Mucosa of gallbladder (tissue), 1 donor: ENCODE measurements at places on chromosomes 6 and 20. TPM values are rescaled to one million over a fixed set of nuclear protein-coding genes. Genes with fewer than 3 reads are reported as not detected.
A peak's percentile ranks its signal among the peaks of the same experiment; 100 is the strongest.

GRCh38 chr6:170174771-170175643 lies 115.9 kb downstream of the DLL1 start:
- DNase-seq: peak; percentile 9

- no peak for DNase-seq
Observed at GRCh38 chr6:33621711-33622388, 728 bp downstream of the ITPR3 start.

GRCh38 chr6:85429346-85429745 lies 20.5 kb upstream of the NT5E start:
- no peak for DNase-seq

- no peak for DNase-seq
Observed at GRCh38 chr6:53492860-53493634, 51.9 kb downstream of the GCLC start.

DNA sequence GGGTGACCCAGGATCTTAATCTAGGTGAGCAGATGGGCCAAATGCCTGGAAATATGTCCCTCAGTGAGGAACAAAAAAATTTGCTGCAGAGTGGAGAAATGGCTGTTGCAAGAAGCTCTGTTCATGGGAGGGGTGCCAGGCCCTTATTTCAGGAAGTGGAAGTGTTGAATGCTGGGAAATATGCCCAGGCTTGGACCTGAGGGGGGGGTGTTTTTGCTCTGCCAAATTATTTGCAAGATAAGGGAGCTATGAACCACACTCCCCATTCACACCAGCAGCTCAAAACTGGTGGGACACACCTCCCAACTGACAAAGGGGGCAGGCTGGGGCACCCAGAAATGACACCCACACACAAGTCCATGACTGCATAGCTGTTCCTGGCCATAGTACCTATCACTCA lies 8.7 kb downstream of the CST4 start:
- no peak for DNase-seq

DNA sequence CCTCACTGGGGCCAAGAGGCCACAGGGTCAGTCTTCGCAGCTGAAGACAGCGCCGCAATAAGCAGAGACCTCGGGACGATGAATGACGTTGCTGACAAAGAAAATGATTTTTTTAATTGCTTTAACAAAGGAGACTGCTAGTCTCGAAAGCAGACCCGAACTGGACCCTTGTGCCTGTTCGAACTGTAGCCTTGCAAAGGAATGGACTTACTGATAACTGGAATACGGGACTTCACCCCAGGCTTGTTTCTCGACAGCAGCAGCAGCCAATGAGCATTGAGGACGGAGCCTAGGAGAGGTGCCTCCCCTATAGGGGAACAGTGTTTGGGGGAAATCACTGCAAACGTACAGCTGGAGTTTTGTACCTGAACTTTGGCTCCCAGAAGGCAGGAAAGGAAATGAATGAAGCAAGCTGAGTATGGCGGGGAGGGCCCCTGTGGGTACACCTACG lies 1.3 kb upstream of the TAF4 start:
- no peak for DNase-seq

- DNase-seq: no peak
Observed at GRCh38 chr6:56073315-56073714, 174.1 kb downstream of the COL21A1 start.

- DNase-seq: no peak
Observed at GRCh38 chr20:10673176-10673841, 490 bp downstream of the JAG1 start.

- no peak for DNase-seq
Observed at GRCh38 chr20:44856442-44856841, 29.1 kb upstream of the YWHAB start.

DNA sequence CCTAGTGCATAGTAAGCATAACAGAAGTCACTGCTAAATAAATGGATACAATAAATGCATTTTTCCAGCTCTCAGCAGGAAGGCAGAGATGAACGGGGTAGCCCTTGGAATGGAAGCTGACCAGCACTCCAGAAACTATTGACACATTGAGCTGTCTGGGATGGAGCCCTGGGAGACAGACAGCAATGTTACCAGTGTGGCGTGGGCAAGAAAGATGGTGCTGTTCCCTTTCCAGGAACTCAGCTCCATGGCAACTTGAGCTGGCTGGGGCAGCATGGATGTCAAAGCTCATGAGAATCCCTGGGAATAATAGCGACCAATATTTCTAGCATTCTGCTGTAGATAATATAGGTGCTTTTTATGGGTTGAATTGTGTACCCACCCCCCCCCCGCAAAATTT lies 104.3 kb upstream of the PTPRT start:
- DNase-seq: no peak

- DNase-seq: no peak
Observed at GRCh38 chr6:125732398-125732797, 17.0 kb upstream of the HEY2 start.

GRCh38 chr20:47867831-47868230 lies 82.5 kb upstream of the SULF2 start:
- no peak for DNase-seq

GRCh38 chr6:29755295-29755871 lies 32.1 kb downstream of the HLA-F start:
- DNase-seq: no peak

FLOT1 gene
- total RNA-seq: 177 TPM

JPH2 gene
- 48.9 TPM for total RNA-seq

TAGAP gene
- 8.1 TPM for total RNA-seq

GPX5 gene
- total RNA-seq: not detected

PLCB1 gene
- total RNA-seq: 19.0 TPM

SERINC3 gene
- 120 TPM for total RNA-seq

PGC gene
- 6.7 TPM for total RNA-seq

PTPRA gene
- 57.5 TPM for total RNA-seq
